ENCODE measurements at places on chromosomes 3 and 15. TPM values are rescaled to one million over a fixed set of nuclear protein-coding genes. Genes with fewer than 3 reads are reported as not detected.
A peak's percentile ranks its signal among the peaks of the same experiment; 100 is the strongest.

CELSR3 gene
- total RNA-seq: 0.45 TPM

OR5K2 gene
- not detected for total RNA-seq

PDZRN3 gene
- total RNA-seq: 1.3 TPM

- peak; percentile 77 for DNase-seq
Measured at GRCh38 chr3:149395107-149396089, 17.9 kb upstream of the TM4SF1 start.

DNA sequence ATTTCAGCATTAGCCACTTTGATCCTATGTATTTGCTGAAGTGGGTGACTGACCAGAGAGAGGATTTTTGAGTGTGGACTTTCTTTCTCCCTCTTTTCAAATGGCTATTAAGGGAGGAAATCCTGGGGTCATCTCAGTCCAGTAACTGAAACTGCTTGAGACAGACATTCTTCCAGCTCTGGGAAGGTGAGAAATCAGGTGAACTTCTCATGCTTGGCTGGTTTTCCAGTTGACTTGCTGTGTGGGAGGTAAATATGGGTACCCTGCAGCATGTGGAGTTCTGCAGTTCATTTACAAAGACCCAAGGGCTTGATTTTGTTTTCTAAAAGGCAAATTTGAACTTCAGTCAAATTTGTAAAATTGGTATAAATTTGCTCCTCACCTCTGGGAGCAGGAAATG lies 461.1 kb upstream of the TBL1XR1 start:
- no peak for DNase-seq

DNA sequence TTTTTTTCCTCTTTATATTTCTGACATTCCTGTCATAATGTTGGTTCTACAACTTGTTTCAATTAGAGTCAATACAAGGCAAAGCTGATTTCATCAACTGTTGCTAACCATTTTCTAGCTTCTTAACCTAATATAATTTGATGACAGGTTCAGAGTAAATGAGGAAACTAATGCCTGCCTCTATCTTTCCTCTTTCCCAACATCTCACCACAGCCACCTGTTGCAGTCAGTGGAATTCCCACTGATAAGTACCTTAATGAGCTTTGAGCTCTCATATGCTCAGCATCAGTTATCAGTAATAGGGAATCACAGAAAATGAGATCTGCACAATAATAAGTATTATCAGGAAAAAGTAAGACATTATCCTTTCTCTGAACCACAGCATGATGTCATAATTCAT lies 241.9 kb downstream of the MEIS2 start:
- no peak for DNase-seq

GRCh38 chr3:54862526-54862925 lies 65.3 kb downstream of the LRTM1 start:
- DNase-seq: no peak

- DNase-seq: no peak
Measured at GRCh38 chr3:4906107-4906621, 73.1 kb upstream of the BHLHE40 start.

GRCh38 chr3:17518189-17519059 lies 224.0 kb downstream of the TBC1D5 start:
- DNase-seq: no peak

- DNase-seq: no peak
Measured at GRCh38 chr15:94327356-94327936, 96.1 kb downstream of the MCTP2 start.

GRCh38 chr3:16126634-16127033 lies 47.8 kb upstream of the GALNT15 start:
- no peak for DNase-seq

- no peak for DNase-seq
Measured at GRCh38 chr15:58303236-58303635, 128.6 kb upstream of the LIPC start.

- DNase-seq: no peak
Measured at GRCh38 chr3:140753865-140754754, 76.2 kb downstream of the TRIM42 start.

GRCh38 chr3:94076055-94076454 lies 13.2 kb downstream of the NSUN3 start:
- DNase-seq: no peak
